ENCODE measurements at places on chromosomes 4 and X.

GRCh38 chr4:3390288-3390811 is 51.4 kb upstream of the HGFAC start:
- DNase-seq: no peak

DNA sequence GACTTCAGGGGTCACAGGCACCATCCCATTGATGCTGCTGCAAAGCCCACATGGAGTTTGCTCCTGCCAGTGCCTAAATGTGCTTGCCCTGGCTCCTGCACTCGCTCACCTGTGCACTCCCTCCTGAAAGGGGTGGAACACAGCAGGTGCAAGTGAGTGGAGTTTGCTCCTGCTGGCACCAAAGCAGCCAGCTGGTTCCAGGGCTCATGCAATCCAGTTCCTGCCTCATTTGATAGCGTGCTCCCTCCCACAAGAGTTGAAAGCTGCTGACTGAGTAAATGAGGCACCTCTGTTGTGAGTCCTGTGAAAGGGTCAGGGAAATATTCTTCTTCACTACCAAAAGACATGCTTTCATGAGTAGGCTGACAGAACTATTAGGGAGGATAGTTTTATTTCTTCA is 30.5 kb downstream of the CXCL8 start:
- peak; percentile 18 for DNase-seq

DNA sequence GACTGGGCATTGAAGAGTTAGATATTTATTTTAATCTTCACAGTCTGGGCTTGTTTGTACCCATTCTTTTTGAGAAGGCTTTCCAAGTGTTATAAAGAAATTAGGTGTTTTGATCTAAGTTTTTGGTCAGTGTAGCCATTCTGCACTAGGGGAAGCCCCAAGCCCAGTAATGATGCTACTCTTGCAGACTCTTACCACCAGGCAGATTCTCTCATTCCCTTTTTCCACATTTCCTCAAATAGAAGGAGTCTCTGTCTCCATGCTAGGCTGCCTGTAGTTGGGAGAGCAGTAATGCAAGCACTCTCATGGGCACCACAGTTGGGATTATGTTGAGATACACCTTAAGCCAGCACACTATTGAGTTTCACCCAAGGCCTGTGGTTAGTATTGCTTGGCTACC is 21.5 kb downstream of the CDX4 start:
- no peak for DNase-seq

- DNase-seq: no peak
Measured at GRCh38 chrX:94256396-94256795, 582.4 kb downstream of the FAM133A start.

GRCh38 chrX:14355556-14355955 is 173.8 kb upstream of the GLRA2 start:
- no peak for DNase-seq

- no peak for DNase-seq
Measured at GRCh38 chr4:47383829-47384427, 79.6 kb downstream of the COMMD8 start.

DNA sequence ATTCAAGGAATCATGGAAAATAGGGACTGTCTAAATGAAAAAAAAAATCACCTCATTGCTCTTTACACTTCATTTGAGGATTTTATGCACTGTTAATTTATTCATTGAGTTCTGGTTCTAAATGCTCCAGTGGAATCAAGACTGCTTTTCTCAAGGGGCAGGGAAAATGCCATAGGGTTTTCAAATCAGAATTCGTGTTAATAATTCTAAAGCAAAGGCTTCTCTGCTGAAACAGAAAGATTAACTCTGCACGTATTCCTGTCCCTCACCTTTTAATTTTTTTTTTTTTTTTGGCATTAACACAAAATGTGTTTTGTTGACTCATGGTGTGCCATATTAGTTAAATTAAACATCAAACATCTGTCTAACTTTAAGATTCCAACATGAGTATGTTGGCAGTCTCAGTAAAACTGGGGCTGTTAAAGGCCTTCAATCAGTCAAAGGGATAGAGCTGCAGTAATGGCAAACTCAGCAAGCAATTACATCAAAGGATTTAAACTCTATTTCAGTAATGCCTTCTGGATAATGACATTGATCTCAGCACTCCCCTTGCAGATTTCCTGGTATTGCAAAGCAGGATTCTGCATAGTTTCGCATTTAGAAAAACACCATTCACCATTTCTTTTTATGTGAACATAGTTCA is 878.1 kb downstream of the RAPGEF2 start:
- DNase-seq: no peak

Measured in SHP77 treated with DMSO at 0.1 percent for 48 hours (cell line).